Renal cortical epithelial cell (primary cell): ENCODE measurements at places on chromosomes 16 and 17.

DNA sequence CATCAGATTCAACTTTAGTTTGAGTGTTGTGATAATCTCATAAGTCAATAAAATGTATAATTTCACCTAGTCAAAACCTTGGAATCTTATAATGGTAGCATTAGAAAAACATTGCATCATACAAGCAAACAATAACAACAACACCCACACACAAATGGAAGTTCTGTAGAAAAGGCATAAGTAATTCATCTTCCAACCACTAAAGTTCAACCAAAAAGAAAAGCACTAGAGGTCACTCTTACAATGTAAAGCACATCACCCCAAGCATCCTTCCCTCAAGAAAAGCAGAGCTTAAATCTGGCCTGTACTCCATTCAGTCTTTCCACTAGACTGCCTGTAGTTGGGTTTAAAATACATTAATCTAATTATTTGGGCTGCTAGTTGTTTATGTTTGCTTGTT, 1.8 kb downstream of the CNTNAP4 start:
- peak; percentile 21 for DNase-seq

DNA sequence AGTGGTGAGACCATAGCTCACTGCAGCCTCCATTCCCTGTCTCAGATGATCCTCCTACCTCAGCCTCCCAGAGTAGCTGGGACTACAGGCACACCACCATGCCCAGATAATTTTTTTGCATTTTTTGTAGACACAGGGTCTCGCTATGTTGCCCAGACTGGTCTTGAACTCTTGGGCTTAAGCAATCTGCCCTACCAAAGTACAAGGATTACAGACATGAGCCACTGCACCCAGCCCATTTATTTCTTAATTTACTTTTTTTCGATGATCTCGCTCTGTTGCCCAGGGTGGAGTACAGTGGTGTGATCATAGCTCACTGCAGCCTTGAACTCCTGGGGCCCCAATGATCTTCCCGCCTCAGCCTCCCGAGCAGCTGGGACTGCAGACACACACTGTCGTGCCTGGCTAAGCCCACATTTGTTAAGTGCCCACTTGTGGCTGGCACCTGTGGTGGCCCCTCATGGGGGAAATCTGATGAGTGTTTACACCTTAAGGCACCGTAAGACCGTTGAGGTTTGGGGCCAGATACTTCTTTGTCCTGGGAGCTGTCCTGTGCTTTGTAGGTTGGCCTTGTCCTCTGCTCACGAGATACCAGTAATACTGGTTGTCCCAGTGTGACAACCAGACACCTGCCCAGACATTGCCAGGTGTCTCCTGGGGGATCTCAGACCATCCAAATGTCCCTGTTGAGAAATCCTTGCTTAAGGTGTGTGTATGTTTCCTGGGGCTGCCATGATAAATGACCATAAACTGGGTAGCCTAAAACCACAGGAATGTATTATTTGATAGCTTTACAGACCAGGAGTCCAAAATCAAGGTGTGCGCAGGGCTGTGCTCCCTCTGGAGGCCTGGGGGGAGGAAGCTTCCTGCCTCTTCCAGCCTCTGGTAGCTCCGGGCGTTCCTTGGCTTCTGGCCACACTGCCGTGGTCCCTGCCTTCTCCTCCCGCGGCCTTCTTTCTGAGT, 141.4 kb upstream of the GSE1 start:
- DNase-seq, result no peak

- no peak for DNase-seq
Observed at GRCh38 chr16:47873434-47873833, 282.4 kb downstream of the ABCC12 start.

GRCh38 chr17:7322520-7323194, 6.5 kb downstream of the NEURL4 start:
- no peak for DNase-seq

- no peak for DNase-seq
Observed at GRCh38 chr17:64378890-64379354, 11.7 kb downstream of the PECAM1 start.

DNA sequence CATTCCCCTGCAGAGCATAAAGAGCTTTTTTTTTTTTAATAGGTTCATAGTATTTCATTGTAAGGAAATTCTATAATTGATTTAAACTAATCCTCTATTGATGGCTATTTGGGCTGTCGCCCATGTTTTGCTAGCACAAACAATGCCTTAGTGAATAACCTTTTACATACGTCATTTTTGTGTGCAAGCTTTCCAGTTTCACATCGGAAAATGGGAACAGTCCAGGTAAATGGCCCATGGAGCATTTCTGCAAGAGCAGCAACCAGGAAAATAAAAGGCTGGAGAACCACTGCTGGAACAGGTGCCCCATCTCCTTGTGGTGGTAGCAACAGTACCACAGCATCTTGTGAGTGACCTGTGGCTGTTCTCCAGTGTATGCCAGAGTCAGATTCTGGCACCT, 48.6 kb downstream of the CDH1 start:
- DNase-seq, result no peak

DNA sequence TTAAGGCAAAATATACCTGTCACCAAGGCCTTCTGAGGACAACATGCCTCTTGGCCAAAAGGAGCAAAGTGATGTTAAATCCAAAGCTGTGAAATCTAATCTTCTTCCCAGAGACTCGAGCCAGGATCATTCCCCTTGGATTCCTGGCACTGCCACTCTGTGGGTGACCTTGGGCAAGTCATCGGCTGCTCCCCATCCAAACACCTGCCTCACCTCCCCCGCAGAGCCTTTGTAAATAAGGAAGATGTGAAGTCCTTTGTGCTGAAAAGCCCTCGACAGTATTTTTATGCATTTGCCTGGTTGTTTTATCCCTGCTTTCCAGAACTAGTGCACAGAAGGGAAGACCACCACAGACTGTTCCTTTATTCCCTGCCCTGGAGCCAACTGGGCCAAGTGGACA, 5.4 kb upstream of the CEP295NL start:
- no peak for DNase-seq

- DNase-seq, result peak; percentile 78
Observed at GRCh38 chr16:12067714-12068401, 91.3 kb downstream of the SNX29 start.

DNA sequence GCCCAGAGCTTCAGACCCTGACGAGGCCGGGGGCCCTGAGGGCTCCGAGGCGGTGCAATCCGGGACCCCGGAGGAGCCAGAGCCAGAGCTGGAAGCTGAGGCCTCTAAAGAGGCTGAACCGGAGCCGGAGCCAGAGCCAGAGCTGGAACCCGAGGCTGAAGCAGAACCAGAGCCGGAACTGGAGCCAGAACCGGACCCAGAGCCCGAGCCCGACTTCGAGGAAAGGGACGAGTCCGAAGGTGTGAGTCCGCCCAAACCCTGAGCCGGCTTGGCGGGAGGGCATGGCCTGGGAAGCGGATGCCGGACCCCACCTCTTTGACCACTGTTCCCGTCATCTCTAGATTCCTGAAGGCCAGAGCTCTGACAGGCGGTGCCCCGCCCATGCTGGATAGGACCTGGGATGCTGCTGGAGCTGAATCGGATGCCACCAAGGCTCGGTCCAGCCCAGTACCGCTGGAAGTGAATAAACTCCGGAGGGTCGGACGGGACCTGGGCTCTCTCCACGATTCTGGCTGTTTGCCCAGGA, 4.4 kb downstream of the NOL3 start:
- no peak for DNase-seq

DNA sequence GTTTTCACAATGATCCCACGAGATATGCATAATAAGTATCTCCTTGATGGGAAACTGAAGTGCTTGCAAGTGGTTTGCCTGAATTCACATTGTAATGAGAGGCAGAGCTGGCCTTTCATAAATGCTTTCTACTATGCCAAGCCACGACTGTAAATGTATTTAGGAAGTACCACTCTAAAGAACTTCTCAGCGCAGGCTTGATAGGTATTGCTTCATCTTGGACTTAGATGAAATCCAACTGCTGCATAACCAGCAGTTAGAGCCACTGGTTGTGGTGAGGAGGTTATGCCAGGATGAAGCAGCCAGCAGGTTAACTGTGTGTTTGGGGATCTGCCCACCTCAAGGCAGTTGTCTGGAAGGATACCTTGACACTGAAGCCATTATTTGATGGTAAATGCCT, 26.8 kb downstream of the MARCHF10 start:
- peak; percentile 44 for DNase-seq

DNA sequence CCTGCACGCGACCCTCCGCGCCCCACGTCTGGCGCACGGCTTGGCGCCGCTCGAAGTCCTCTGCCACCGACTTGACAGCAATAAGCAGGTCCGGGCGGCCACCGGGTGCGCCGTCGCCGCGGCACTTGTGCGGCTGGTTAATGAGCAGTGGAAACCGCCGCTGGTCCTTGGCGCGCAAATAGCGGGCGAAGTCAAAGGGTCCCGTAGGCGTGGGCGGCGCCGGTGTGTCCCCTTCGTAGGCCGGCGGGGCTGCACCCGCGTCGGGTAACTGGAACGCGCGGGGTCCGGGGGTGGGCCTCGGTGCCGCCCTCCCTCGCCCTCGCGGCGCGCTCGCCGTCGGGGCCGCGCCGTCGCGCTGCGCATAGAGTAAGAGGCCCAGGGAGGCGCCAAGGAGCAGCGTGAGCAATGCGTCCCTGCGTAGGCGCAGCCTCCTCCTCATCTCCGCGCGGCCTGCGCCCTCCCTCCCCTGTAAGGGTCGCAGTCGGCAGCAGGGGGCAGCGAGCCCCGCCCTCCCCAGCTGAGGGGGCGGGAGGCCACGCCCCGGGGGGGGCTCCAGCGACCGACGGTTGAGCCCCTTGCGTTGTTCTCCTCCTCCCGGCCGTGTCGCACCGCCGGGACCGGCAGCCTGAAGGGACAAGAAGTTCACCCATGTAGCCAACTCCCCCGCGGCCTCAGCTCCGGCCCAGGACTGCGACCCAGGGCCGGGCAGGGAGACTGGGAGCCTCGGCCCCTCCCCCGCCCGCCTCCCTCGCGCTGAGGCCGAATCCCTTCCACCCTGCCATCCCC, 558 bp downstream of the B3GNT9 start:
- DNase-seq, result no peak

DNA sequence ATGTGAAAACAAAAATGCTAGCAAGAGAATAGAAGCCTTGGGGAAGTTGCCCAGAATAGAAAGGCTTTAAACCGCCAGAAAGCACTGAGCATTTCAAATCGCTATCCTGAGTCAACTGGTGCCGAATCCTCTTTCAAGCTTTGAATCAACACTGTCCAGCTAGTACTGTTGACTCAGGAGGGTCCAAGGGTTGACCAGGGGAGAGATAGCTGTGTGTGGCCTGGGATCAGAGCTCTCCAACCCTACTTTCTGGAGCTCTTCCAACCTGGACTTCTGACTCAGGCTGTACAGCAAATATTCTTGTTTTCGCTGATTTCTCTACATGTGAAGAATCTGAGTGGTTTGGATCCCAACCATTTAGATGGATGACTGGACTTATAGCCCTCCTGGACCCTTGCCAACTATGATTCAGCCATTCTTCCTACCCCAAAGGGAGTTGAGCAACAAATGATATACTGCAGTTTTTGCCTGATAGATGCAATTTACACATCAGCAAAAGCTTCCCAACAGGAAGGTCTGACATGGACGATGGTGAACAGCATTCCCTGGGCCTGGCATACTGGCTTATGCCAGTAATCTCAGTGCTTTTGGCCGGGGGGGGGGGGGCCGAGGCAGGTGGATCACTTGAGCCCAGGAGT, 154.0 kb upstream of the SDK2 start:
- DNase-seq, result peak; percentile 99

DNA sequence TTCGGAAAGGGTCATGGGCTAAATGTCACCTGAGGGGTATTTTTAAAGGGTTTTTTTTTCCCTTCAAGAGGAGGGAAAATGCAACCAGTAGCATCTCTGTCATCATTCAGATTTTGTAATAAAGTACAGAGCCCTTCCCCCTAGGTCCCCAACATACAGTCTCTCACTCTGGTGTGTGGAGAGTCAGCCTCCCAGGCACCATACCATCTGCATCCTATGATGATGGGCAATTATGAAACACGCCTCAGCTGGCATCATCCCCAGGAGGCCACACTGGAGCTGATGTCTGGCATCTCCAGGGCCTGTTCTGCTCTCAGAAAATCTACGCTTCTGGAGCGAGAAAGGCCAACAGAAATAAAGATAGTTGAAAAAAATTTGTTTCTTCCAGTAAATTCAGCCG, 32.0 kb downstream of the TBX4 start:
- no peak for DNase-seq

GRCh38 chr17:75487351-75488070, 27.8 kb downstream of the CASKIN2 start:
- no peak for DNase-seq

- DNase-seq, result no peak
Observed at GRCh38 chr16:54510685-54511221, 224.2 kb upstream of the IRX3 start.

- DNase-seq, result peak; percentile 26
Observed at GRCh38 chr17:72121164-72122009, 567 bp downstream of the SOX9 start.

GRCh38 chr16:17321824-17322223, 148.9 kb downstream of the XYLT1 start:
- DNase-seq, result no peak

- no peak for DNase-seq
Observed at GRCh38 chr17:74446551-74447500, 14.9 kb downstream of the GPRC5C start.

GRCh38 chr17:61496957-61497653, 44.9 kb downstream of the TBX4 start:
- DNase-seq, result no peak

GRCh38 chr17:75625813-75626486, 7.3 kb upstream of the SMIM5 start:
- DNase-seq, result no peak

GRCh38 chr16:59632276-59632855, 898.2 kb upstream of the GOT2 start:
- DNase-seq, result no peak

- no peak for DNase-seq
Observed at GRCh38 chr17:71398800-71399219, 722.0 kb upstream of the SOX9 start.

DNA sequence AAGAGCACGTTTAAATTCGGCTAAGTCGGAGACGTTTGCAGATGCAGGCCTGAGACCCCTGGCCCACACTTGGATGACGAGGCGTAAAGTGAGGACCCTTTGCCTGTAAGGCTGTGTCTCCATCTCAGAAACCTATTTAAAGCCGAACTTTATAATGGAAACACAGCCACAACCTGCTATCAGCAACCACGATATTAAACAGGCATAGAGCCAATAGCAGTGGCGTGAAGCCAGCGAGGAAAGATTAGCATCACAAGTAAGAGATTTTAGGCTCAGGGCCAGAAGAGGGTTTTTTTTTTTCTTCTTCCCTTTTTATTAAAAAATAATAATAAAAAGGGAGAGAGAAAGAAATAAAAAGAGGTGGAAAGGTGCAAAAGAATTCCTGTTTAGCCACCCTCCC, 111.3 kb upstream of the NOL11 start:
- no peak for DNase-seq

DNA sequence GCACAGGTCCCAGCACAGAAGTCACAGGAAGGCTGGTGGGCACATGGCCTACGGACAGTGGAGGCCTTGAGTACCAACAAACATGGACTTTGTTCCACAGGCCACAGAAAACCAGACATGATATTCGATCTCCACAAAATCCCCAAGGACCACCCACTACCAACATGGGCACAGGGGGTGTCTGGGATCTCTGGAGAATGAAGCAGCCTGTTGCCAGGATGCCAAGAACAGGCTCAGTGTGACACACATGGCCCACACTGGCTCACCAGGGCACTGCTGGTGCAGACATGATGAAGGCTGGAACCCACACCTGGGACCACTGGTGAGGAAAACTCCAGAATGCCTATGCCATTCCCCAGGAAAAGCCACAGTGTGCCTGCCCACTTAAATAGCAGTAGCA, 120.2 kb downstream of the C16orf78 start:
- no peak for DNase-seq

GRCh38 chr17:38464723-38465390, 36.6 kb downstream of the ARHGAP23 start:
- peak; percentile 70 for DNase-seq

GRCh38 chr17:40718930-40719329, 15.4 kb upstream of the KRT24 start:
- no peak for DNase-seq
